Left colon (tissue), 2 donors: ENCODE measurements at places on chromosomes 5 and 9. TPM values are rescaled to one million over a fixed set of nuclear protein-coding genes. Genes with fewer than 3 reads are reported as not detected.

DNA sequence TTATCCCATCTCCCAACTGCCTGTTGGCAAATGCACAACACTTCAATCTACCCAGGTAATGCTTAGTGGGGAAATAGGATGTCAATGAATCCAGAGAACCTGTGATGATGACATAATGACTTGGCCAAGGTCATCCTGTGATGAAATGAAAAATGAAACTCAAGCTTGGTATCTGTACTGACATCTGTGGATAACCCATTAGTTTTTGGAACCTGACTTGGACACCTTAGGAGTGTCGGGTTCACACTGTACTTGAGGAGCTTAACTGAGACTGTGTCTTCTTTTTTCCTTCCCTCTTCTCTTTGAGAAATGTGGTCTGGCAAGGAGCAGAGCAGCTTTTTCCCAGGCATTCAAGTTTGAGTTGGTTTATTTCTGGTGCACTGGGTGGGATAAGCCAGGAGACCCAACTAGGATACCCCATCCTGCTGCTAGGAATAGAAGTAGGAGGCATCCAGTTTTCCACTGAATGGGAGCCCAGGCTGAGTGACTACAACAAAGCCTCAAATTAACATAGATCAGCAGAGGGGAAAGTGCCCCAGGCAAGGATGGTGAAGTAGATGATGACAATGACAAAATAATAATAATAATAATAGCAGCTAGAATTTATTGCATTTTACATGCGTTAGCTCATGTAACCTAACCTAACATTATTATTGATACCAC lies 72.1 kb downstream of the ADRB2 start:
- DNase-seq = no peak

PRSS3 gene
- total RNA-seq = 310 TPM

GRCh38 chr5:117058740-117059139 lies 484.1 kb upstream of the SEMA6A start:
- no peak for DNase-seq

SPINK4 gene
- 146 TPM for total RNA-seq

LHX3 gene
- not detected for total RNA-seq
